H1 (cell line): ENCODE measurements at places on chromosomes 6 and 20.

GRCh38 chr6:119028091-119028490 lies 50.4 kb downstream of the FAM184A start:
- H3K27ac ChIP-seq, result no peak overlapping the region
- H3K27me3 ChIP-seq, result no peaks in the 10 kb centered on the region; the same call in 1 of the 2 replicates
- no peaks in the 10 kb centered on the region for H3K36me3 ChIP-seq
- DNase-seq, result no peak
- peaks cover 13% of the 10 kb centered on the region for H3K4me1 ChIP-seq
- no peak overlapping the region for H3K4me3 ChIP-seq

DNA sequence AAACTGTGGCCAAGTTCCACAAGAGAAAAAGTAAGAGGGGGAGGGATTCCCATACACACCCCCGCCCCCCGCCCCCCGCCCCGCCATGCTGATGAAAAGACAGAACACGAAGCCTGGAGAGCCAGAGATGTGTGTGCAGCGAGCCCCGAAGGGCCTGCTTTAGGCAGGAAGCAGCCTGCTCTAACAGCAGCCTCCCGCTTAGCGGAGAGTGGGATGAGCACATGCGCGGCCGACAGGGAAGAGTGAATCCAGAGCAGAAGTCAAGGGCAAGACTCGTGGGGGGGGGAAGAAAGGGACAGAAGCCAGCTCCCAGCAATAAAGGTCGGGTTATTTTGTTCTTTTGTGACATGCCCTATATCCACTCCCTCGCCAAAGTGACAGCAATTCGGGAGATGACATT lies 67.2 kb upstream of the PTGIS start:
- no peaks in the 10 kb centered on the region for H3K27me3 ChIP-seq
- no peak overlapping the region for H3K4me3 ChIP-seq
- DNase-seq, result no peak
- H3K4me1 ChIP-seq, result peaks cover 20% of the 10 kb centered on the region
- peaks cover 55% of the 10 kb centered on the region for H3K36me3 ChIP-seq

DNA sequence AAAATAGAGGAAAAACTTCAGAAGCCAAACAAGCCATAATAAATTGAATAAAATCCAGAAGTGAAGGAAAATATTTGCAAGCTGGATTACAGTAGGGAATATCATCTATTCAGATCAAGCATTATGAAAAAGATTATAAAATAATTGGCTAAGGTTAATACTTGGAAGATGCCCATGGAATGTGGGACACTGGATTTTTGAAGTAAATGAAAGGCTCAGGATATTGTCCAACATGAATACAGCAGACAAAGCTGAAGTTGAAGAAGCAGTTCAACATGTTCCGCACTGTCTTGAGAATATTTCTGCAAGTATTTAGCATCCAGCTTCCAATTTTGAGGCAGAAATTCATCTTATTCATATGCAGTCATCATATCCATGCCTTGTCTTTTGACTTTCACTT lies 1278.4 kb upstream of the GJE1 start:
- no peak overlapping the region for H3K4me3 ChIP-seq
- DNase-seq, result no peak
- no peaks in the 10 kb centered on the region for H3K4me1 ChIP-seq
- H3K36me3 ChIP-seq, result no peaks in the 10 kb centered on the region
- H3K27me3 ChIP-seq, result no peaks in the 10 kb centered on the region

DNA sequence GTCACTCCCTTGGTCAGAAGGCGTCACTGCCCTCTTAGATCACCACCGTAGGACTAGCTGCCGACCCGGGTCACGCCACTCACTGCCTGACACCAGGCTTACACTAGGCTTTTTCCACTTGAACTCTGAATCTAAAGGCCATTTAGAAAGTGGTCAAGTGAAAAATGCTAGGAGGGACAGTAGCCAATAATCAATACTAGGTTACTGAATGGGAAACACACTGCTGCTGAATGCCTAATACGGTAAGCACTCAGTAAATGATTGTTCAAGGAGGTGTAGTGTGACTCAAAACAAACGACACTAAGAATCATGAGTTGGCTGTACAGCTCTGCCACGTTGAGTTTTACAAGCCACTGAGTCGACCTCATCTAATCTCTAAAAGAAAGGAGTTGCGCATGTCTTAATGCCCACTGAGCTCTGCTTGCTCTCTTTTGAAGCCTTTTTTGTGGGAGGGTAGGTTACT lies 760 bp upstream of the IBTK start:
- H3K27ac ChIP-seq, result peak overlapping the region; percentile 54; the same call in 1 of the 2 replicates
- peaks cover 5% of the 10 kb centered on the region; the same call in 1 of the 2 replicates for H3K4me1 ChIP-seq
- no peak for DNase-seq
- no peaks in the 10 kb centered on the region for H3K27me3 ChIP-seq
- H3K36me3 ChIP-seq, result no peaks in the 10 kb centered on the region
- peak overlapping the region; percentile 95 for H3K4me3 ChIP-seq

DNA sequence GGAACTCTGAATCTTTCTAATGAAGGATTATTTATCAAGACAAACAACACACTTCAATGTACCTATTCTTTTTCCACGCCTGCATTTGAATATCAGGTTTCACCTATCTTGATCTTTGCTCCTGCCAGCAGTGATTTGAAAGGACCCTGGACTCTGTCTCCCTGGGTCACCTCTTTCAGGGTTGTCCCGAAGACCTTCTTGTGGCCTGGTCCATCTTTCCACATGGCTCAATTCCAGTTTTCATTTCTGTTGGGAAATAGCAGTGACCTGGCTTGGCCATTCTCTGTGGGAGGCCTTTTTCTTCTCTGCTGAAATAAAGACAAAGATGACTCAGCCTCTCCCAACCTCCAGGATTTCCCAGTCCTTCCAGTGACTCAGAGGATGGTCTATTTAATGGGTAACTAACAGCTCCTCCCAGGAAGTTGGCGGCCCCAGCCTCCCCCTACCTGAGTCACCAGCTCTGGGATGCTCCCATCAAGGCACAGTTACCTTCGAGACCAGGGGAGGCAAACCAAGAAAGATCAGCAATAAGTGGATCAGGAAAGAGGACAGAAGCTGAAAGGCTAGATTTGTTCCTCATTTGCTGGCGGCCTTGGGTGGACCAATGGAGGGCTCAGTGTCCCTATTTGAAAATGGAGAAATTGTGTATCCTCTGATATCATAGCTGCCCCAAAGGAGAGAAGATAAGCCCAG lies 120.2 kb upstream of the RNF24 start:
- peaks cover 10% of the 10 kb centered on the region for H3K4me1 ChIP-seq
- DNase-seq, result peak; percentile 39
- no peaks in the 10 kb centered on the region for H3K27me3 ChIP-seq
- no peak overlapping the region for H3K4me3 ChIP-seq
- H3K27ac ChIP-seq, result no peak overlapping the region
- H3K36me3 ChIP-seq, result no peaks in the 10 kb centered on the region

DNA sequence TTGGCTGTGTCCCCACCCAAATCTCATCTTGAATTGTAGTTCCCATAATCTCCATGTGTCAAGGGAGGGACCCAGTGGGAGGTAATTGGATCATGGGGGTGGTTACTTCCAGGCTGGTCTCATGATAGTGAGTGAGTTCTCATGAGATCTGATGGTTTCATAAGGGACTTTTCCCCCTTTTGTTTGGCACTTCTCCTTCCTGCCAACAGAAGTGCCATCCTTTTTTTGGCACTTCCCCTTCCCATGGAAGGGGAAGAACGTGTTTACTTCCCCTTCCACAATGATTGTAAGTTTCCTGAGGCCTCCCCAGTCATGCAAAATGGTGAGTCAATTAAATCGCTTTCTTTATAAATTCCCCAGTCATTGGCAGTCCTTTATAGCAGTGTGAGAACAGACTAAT lies 18.0 kb upstream of the PI3 start:
- H3K36me3 ChIP-seq, result no peaks in the 10 kb centered on the region
- DNase-seq, result no peak
- no peak overlapping the region for H3K27ac ChIP-seq

- no peaks in the 10 kb centered on the region for H3K4me1 ChIP-seq
- H3K27ac ChIP-seq, result no peak overlapping the region
- DNase-seq, result no peak
- no peak overlapping the region for H3K4me3 ChIP-seq
Observed at GRCh38 chr6:166197361-166197760, 29.7 kb upstream of the TBXT start.

DNA sequence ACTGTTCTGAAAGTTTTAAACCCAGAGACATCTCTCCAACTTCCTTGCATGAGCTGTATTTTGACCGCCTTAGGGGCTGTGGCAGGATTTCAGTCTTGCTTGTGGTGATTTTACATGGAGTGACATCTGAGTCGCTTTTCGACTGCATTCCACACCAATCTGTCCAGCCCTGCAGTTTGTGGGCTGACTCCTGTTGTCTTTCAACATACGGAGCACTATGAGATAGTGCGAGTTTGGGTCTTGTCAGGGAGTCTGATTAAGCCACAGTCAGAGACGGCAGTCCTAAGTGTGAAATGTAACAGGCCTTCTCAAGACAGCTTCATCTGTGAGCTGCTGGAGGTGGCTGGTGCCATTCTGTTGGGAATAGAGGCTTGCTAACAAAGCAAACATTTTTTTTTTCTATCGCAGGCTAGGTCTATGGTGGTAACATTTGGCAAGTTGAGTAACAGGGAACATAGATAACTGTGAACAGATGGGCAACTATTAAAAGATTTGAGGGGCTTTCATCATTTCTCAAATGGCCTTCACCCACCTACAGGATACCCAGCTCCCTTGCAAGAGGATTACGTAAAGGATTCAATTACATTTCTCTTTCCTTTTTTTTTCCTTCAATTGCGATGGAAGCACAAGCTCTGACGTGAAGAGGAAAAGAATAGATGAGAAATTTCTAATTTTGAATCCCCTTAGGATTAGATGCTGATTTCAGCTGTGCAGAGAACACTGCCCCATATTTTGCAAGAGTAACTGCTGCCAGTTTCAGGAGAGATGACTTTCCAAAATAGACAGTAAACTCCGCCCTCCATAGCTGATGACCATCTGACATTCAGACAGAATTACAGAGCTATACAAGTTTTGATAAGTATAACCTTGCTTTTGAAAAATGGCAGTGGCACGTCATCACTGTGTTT lies 25.1 kb downstream of the CAP2 start:
- 0 out of 2 replicates have a peak overlapping the region, but pooled peaks have one; percentile 47 for H3K27ac ChIP-seq
- DNase-seq, result no peak
- H3K4me3 ChIP-seq, result no peak overlapping the region
- 0 out of 2 replicates have a peak, but pooled peaks cover 2% of the 10 kb centered on the region for H3K36me3 ChIP-seq
- no peaks in the 10 kb centered on the region for H3K27me3 ChIP-seq

DNA sequence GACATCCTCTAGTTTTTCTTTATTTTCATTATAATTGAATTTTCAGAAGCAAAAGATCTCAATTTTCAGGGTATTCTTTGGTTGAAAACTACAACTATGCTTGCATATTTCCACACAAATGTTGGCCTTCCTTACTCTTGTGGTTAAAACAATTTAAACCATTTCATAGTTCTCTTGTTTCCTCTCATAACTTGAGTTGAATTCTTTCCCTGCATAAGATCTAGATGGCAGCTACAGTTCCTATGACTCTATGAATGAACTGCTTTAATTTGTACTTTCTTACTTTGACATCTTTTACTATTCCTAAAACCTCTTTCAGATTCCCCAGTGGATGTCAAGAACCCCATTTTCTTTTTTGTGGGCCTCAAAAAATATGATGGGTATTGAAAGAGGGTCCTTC lies 564.5 kb downstream of the NKAIN2 start:
- no peaks in the 10 kb centered on the region for H3K36me3 ChIP-seq
- no peak overlapping the region for H3K4me3 ChIP-seq
- H3K27ac ChIP-seq, result no peak overlapping the region
- H3K27me3 ChIP-seq, result no peaks in the 10 kb centered on the region
- H3K4me1 ChIP-seq, result no peaks in the 10 kb centered on the region
- no peak for DNase-seq

- DNase-seq, result no peak
- H3K27me3 ChIP-seq, result no peaks in the 10 kb centered on the region
- no peak overlapping the region for H3K27ac ChIP-seq
- H3K36me3 ChIP-seq, result no peaks in the 10 kb centered on the region
- no peak overlapping the region for H3K4me3 ChIP-seq
- no peaks in the 10 kb centered on the region; the same call in 1 of the 2 replicates for H3K4me1 ChIP-seq
Observed at GRCh38 chr6:109820706-109821350, 129.7 kb downstream of the FIG4 start.

DNA sequence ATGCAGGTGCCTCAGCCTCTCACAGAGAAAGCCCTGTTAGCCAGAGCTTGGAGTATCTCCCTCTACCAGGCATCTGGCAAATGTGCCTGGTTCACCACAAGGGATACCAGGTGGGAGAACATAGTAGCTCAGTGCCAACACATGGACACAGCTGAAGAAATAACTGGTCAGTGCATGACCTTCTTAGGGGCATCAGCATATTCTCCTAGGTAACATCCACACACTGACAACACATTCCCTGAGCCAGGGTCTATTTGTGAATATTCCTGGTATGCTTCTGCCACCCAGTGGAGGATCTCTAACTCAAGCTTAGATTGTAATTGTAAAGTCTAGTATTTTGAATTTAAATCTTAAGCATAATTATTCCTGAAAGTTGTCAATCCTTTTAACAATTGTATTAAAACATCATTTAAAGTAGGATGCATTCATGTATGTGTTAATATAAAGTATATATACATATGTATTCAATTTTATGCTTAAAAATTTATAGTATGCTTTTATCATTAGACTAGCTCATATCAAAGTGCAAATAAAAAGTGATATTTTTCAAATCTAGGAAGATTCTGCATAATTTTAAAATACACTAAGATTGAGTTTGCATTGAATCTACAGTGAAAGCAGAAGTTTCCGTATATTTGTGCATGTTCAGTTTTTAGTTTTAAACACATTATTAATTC lies 45.3 kb upstream of the COL21A1 start:
- DNase-seq, result no peak
- H3K27me3 ChIP-seq, result no peaks in the 10 kb centered on the region
- no peak overlapping the region for H3K4me3 ChIP-seq
- H3K36me3 ChIP-seq, result no peaks in the 10 kb centered on the region

DNA sequence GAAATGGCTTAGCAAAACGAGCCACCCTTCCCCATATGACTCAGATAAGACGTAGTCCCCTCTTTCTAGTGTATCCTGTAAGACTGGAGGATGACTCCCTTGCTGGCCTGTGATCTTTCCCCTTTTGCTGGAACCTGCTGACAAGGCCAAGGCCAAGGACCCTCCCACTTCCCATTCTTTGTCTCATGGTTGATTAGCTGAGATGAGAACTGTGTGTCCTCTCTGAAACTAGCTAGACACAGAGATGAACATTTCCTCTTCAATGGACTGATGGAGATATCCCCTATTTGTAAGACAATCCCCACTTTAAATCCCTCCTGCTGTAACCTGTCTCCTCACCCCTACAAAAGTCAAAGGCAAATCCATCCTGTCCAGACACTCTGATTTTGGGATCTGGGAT lies 33.4 kb upstream of the SCRT2 start:
- H3K27ac ChIP-seq, result no peak overlapping the region
- H3K36me3 ChIP-seq, result no peaks in the 10 kb centered on the region
- peaks cover 12% of the 10 kb centered on the region for H3K27me3 ChIP-seq
- H3K4me1 ChIP-seq, result no peaks in the 10 kb centered on the region

GRCh38 chr6:150435832-150436231 lies 67.0 kb downstream of the IYD start:
- DNase-seq, result no peak
- no peaks in the 10 kb centered on the region for H3K36me3 ChIP-seq
- no peak overlapping the region for H3K27ac ChIP-seq
- no peaks in the 10 kb centered on the region for H3K27me3 ChIP-seq
- no peak overlapping the region for H3K4me3 ChIP-seq
- H3K4me1 ChIP-seq, result no peaks in the 10 kb centered on the region

GRCh38 chr20:53053595-53053994 lies 81.4 kb downstream of the TSHZ2 start:
- no peaks in the 10 kb centered on the region for H3K27me3 ChIP-seq
- no peak overlapping the region for H3K27ac ChIP-seq
- no peak overlapping the region for H3K4me3 ChIP-seq
- H3K36me3 ChIP-seq, result no peaks in the 10 kb centered on the region
- H3K4me1 ChIP-seq, result no peaks in the 10 kb centered on the region
- DNase-seq, result no peak
